Renal cortical epithelial cell (primary cell): ENCODE measurements at places on chromosomes 5 and 9.

GRCh38 chr5:109102096-109102690 is 307.6 kb downstream of the PJA2 start:
- no peak for DNase-seq

GRCh38 chr9:73853549-73853948 is 643.6 kb upstream of the RORB start:
- DNase-seq = no peak

DNA sequence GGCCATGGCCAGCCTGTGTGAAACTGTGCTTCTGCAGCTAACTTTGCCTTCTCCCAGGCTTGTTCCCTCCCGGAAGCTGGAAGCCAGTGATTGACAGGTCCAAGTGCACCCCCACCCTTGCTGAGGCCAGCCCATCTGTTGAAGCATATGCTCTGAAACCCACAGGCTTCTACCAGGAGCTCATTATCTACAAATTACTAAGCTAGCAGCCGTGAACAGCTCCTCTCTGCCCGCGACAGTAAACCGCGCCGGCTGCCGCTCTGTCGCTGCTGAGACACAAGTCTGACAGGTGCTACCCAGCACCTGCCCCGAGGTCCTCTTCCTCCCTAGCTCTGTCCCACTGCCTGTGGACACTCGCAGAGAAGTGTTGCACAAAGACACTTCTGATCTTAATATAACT is 490.9 kb downstream of the GADD45G start:
- DNase-seq = no peak

DNA sequence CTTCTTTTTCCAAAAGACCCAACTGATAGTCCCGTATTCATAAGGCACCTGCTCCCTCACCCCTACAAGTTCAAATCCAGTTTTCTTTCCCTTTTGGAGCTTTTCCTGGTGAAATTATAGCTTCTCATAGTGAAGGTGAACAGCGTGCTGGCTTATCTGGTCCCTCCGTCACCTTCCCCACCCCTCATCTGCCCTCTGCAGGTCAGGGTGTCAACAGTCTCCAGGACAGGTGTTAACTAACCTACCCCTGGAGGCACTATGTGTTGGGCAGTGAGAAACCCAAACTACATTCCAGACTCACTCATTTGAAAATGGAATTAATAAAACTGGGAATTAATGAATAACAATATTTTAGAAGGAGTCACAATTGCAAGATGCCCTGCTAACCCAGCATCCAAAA is 109.0 kb upstream of the TAS2R1 start:
- no peak for DNase-seq

DNA sequence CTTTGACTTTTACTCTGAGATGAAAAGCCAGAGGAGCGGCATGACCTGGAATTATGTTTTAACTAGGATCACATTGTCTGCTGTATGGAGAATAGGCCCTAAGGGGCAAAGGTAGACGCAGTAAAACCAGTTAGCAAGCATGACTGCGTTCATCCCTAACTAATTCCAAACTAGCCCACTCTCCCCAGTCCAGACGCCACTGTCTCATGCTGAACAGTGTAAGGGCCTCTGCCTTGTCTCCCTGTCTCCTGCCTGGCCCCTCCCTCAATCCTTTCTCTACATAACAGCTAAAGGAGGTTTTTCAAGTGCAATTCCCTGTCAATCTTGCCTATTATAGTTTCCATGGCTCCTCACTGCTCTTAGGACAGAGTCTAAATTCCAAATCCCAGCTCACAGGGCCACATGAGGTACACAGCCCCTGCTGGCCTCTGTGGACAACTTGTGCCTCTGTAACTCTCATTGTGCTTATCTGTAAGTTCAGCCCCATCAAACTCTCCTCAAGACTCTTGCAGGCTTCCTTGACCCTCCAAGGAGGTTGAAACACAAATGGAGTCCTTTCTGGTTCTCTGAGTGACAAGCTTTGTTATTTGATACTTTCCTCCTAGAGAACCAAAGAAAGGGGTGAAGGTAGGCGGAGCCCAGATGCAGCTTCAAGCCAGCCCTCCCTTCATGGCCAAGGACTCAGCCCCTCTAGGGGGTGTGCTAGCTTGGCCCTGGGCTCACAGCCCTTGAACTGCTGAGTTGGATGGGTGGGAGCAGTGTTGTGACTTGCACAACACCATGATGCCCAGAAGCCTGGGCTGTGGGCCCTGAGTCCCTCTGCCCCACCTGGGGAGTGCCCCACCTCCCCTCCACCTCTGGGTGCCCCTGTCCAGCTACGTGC is 16.0 kb upstream of the SLC22A4 start:
- no peak for DNase-seq

- DNase-seq = no peak
Observed at GRCh38 chr5:129049126-129049799, 45.3 kb upstream of the ISOC1 start.

DNA sequence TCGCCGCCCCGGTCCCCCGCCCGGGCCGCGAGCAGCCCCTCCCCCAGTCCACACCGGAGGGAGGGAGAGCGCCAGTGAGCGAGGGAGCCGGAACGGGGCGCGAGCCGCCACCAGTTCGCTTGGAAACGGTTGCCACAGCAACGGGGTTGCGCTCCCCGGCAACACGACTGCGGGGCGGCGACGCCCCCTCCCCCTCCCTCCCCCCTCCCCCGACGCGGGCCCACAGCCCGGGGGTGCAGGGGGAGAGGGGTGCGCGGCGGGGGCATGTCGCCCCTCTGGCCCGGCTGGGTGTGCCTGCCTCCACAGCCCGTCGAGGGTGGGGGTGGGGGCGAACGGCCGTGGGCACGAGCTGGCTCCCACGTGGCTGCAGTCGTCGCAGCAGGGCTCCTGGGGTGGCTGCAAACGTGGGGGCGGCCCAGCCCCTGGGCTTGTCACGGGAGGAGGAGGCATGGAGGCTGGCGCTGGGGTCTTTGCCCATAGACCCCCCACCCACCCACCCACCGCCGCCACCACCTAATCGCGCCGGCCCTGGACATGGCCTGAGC is 524 bp downstream of the PRR7 start:
- DNase-seq = no peak

- no peak for DNase-seq
Observed at GRCh38 chr5:111142932-111143331, 50.8 kb downstream of the WDR36 start.

DNA sequence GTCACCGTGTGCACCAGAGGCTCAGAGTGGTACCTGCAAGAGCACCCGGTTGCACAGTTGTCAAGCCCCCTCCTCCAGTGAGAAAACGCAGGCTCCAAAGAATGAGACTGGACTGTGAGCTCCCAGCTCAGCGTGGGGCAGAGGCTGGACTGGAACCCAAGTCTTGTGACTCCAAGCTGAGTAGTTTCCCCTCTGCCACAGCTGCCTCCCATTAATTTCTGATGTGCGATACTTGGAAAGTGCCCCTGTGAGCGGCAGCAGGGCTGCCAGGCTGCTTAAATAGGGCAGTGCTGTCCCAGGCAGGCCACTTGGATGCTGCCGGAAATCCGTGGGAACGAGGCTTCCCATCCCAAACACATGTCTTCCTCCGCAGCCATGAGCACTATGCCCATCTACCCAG is 62.2 kb upstream of the ANGPTL2 start:
- DNase-seq = no peak

DNA sequence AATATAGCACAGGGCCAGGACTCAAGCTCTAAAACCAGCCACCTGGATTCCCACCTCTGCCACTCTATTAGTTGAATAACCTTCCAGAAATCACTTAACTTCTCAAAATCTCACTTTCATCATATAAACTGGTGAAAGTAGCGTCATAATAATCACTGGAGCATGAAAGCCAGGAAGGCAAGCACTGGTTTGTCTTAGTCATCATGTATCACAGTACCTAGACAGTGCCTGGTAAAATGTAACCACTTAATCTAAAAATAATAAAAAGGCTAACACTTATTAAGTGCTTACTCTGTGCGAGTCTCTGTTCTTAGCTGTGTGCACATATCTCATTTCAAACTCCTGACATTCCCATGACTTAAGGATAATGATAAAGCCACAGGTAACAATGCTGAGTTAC is 109.4 kb downstream of the ASTN2 start:
- peak; percentile 78 for DNase-seq

DNA sequence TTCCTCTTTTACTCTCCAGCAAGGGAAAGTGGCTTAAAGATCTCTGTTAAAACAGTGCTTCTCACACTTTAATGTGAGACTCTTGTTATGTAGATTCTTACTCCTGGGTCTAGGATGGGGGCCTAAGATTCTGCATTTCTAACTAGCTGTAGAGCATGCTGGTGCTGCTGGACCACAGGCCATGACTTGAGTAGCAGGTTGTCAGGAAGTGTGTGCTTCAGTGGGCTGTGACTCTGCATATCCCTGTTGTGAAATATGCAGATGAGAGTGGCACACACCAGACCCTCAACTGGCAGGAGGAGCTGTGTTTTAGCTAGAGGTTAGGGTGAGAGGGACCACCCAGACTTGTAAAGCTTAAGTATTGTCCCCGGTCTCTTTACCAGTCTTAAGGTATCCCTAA is 191.1 kb upstream of the DMRT1 start:
- DNase-seq = peak; percentile 68

DNA sequence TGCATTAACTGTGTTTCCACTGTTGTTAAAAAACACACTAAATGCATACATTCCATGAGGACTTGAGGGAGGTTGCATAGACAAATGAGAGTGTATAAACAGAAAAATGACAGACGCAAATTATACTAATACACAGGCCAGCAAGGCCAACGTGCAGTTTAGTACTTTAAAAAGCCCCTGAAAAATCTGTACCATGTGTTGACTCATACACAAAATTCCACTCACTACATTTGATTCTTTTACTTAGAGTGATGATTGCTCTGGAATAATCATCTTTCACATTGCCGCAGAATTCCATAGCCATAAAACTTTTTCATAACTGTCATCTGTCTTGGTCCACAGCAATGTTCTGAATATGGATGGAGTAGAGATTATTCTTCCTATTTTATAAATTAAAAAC is 215.7 kb downstream of the FAM114A2 start:
- DNase-seq = no peak
